ENCODE measurements at places on chromosomes 16 and 17. TPM values are rescaled to one million over a fixed set of nuclear protein-coding genes. Genes with fewer than 3 reads are reported as not detected.

GRCh38 chr17:3985846-3986245 is 21.6 kb upstream of the ATP2A3 start:
- H3K4me3 ChIP-seq = no peak overlapping the region
- no peaks in the 10 kb centered on the region for H3K36me3 ChIP-seq
- peaks cover 4% of the 10 kb centered on the region for H3K27me3 ChIP-seq
- H3K27ac ChIP-seq = peak overlapping the region; percentile 35
- H3K4me1 ChIP-seq = peaks cover 34% of the 10 kb centered on the region

DNA sequence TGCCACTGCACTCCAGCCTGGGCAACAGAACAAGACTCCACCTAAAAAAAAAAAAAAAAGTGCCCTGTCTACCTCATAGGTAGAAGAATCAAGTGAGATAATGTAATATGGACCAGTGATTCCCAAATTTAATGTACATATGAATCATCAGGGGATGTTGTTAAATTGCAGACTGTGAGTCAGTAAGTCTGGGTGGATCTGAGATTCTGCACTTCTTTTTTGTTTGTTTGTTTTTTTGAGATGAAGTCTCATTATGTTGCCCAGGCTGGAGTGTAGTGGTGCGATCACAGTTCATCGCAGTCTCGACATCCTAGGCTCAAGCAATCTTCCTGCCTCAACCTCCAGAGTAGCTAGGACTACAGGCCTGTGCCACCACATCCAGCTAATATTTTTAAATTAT is 31.6 kb downstream of the HOXB1 start:
- H3K27me3 ChIP-seq = peaks cover 32% of the 10 kb centered on the region
- no peaks in the 10 kb centered on the region for H3K36me3 ChIP-seq
- H3K27ac ChIP-seq = no peak overlapping the region
- H3K4me1 ChIP-seq = peaks cover 5% of the 10 kb centered on the region

GRCh38 chr16:11700264-11701029 is 32.2 kb downstream of the SNN start:
- no peak for DNase-seq
- H3K36me3 ChIP-seq = peaks cover 36% of the 10 kb centered on the region
- no peak overlapping the region for H3K4me3 ChIP-seq
- no peak overlapping the region for H3K27ac ChIP-seq
- no peaks in the 10 kb centered on the region for H3K4me1 ChIP-seq
- no peaks in the 10 kb centered on the region for H3K27me3 ChIP-seq

- no peak overlapping the region for H3K4me3 ChIP-seq
- no peak for DNase-seq
- H3K4me1 ChIP-seq = peaks cover 3% of the 10 kb centered on the region
- H3K27me3 ChIP-seq = no peaks in the 10 kb centered on the region
- H3K27ac ChIP-seq = no peak overlapping the region
- H3K36me3 ChIP-seq = no peaks in the 10 kb centered on the region
Observed at GRCh38 chr17:29826114-29826692, 103.8 kb downstream of the SSH2 start.

DNA sequence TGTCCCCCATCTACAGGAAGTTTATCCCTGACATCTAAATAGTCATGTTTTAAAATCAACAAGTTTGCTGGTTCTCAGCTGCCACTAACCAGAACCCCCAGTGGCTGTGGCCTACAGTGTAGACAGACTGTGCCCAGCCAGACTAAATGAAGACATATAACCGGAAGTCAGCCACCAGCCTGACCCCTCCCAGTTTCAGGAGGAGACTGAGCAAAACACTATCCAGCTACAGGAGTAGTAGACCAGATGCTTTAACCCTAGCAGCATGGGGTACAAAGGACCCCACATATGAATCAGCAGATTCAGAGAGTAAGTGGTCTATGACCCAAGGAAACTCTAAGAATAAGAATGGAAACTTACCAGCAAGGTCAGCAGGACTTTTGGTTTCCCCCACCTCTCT is 83.4 kb downstream of the HIC1 start:
- no peaks in the 10 kb centered on the region for H3K27me3 ChIP-seq
- no peak overlapping the region for H3K4me3 ChIP-seq
- H3K27ac ChIP-seq = no peak overlapping the region
- H3K4me1 ChIP-seq = peaks cover 19% of the 10 kb centered on the region
- DNase-seq = no peak

DNA sequence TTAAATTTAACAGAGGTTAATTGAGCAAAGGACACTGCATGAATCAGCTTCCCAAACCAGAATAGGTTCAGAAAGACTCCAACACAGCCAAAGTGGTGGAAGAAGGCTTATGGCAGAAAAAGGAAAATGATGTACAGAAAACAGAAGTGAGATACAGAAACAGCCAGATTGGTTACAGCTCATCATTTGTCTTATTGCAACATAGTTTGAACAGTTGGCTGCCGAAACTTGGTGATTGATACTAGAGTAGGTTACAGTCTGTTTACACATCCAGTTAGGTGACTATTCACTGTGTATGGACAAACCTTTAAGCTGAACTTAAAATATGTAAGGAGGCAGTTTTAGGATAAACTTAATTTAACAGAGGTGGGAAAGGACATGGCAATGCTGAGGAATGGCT is 18.3 kb downstream of the TMEM100 start:
- H3K36me3 ChIP-seq = no peaks in the 10 kb centered on the region
- H3K4me3 ChIP-seq = no peak overlapping the region
- H3K27me3 ChIP-seq = peaks cover 7% of the 10 kb centered on the region
- no peak overlapping the region for H3K27ac ChIP-seq

DNA sequence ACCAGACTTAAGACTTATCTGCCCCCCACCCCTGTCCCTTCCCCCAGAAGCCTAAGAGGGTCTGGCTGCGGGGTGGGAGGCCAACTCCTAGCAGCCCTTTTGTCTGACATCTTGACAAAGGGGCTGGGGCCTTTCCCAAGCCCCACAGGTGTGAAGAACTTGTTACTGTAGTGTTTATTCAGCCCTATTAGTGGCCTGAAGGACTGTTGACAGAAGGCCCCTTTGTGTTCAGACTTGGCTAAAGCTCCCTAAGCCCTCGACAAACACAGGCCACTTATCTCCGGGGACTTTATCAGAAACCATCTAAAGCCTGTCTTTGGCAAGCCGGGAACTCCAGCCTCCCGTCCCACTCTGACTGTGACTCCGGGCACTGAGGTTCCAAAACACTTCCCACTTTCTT is 129.8 kb downstream of the NTN1 start:
- H3K27ac ChIP-seq = no peak overlapping the region
- no peak overlapping the region for H3K4me3 ChIP-seq
- DNase-seq = no peak
- peaks cover 17% of the 10 kb centered on the region for H3K4me1 ChIP-seq

GRCh38 chr17:31130286-31131224 is 35.8 kb downstream of the NF1 start:
- no peak for DNase-seq
- no peak overlapping the region for H3K27ac ChIP-seq
- H3K27me3 ChIP-seq = no peaks in the 10 kb centered on the region
- H3K36me3 ChIP-seq = peaks cover 2% of the 10 kb centered on the region

Gene RHBDF2
- 4.2 TPM for total RNA-seq

DNA sequence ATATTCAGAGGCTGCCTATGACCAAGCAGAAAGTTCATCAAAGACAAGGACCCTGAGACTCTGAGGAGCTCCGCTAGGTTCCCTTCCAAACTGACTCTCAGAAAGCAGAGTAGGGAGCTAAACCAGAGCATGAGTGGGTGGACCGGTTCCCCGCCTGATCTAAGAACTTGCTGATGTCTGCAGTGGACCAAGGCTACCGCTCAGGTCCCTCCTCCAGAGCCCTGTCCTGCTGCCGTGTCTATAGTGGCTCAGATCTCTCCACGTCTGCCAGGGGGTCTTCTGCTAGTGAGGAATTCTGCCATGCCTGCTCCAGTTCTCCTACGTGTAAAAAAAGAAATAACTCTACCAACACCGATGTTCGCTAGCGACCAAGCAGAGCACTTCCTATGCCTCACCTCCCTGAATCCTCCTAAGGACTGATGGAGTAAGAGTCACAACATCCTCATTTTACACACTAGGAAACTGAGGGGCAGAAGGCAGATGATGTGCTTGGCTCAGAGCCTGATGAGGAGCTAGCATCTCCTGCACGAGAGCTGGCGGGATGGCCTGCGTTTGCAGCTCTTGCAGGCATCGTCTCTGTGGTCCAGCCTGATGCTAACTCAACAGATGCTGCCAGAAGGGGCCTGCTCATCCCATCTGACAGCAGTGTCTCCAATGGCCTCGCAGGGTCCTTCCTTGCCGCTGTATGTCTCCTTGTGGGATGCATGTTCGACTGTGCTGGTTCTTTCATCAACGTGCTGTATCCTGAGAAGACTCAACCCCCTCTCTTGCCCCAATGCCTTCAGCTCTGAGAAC is 265.5 kb downstream of the C16orf95 start:
- H3K27ac ChIP-seq = no peak overlapping the region
- H3K4me1 ChIP-seq = no peaks in the 10 kb centered on the region
- peaks cover 51% of the 10 kb centered on the region for H3K27me3 ChIP-seq
- H3K4me3 ChIP-seq = no peak overlapping the region

- no peak overlapping the region for H3K27ac ChIP-seq
- H3K27me3 ChIP-seq = peaks cover 13% of the 10 kb centered on the region
- no peak for DNase-seq
- no peak overlapping the region for H3K4me3 ChIP-seq
Observed at GRCh38 chr17:72488555-72489271, 367.9 kb downstream of the SOX9 start.

DNA sequence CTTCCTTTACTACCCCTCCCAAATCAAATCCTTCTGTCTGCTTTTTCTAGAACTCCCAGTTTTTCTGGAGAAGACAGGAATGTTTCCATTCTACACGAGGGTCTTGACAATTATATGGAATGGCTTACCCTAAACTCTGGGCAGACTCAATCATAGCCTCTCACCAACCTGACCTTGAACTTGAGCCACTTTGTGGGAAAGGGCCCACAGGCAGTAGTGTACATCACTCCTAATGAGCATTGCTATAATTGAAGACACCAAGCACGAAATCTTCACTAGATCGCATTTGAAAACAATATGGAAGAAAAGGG is 1.6 kb upstream of the HOXB13 start:
- H3K27me3 ChIP-seq = peaks cover 95% of the 10 kb centered on the region
- H3K4me3 ChIP-seq = no peak overlapping the region
- no peaks in the 10 kb centered on the region for H3K36me3 ChIP-seq
- DNase-seq = no peak

Gene EPX
- 0.09 TPM for total RNA-seq

Gene FN3K
- 4.9 TPM for total RNA-seq

Gene CD300A
- 2.5 TPM for total RNA-seq

DNA sequence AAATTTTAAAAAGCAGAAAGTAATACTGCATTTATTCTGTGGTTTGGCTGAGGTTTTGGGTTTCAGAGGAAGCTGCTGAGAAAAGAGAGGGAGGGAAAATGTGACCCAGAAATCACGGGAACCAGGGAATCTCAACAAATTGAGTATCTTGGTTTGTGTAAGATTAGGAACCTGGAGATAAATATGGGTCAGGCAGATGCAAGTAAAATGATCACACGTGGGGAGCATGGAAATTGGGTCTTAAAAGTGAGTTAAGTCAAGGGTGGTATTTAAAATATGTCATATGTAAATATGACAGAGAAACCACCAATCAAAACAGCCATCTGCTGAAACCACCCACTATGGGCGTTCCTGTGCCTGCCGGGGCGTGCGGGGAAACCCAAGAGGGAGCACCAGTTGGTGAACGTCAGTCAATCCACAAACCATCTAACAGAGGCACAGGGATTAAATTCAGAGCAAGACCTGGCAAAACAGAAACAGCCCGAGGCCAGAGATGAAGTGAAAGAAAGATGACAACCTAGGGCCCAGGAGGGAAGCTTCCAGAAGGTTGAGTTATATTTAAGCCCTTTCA is 33.4 kb downstream of the CDH13 start:
- H3K27ac ChIP-seq = peak overlapping the region; percentile 97
- no peaks in the 10 kb centered on the region for H3K27me3 ChIP-seq
- H3K4me1 ChIP-seq = peaks cover 38% of the 10 kb centered on the region
- H3K4me3 ChIP-seq = no peak overlapping the region
- peak; percentile 92 for DNase-seq

GRCh38 chr16:87973717-87974116 is 22.5 kb downstream of the BANP start:
- H3K27me3 ChIP-seq = no peaks in the 10 kb centered on the region
- no peak for DNase-seq
- H3K27ac ChIP-seq = no peak overlapping the region

DNA sequence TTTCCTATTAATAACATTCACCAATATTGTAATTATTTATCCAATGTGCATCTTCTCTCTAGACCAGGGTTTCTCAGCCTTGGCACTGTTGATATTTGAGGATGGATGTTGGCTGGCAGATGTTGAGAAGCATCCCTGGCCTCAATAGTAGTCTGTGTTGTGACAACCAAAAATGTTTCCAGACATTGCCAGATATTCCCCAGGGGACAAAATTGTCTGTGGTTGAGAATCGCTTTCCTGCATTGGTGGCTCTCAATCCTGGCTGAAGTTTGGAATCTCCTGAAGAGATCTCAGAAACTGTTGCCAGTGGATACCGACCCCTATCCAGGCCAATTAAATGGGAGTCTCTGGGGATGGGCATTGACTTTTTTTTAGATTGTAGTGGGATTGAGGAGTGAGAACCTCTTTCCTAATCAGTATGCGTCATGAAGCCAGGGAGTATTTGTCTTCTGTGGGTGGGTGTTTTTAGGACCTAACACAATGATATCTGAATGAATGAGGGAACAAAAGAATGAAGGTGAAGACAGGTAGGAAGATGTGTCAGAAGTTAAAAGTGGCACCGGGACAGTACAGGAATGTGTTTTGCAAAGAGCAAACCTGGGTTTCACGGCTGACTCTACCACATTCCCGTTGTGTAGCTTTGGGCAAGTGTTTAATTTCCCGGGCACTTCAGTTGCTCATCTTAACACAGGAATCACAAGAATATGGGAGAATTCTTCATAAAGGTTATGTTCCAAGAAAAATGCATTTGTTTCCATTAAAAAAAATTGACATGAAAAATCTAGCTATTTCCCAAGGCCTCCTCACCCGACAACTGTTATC is 24.3 kb downstream of the HSD17B2 start:
- H3K27me3 ChIP-seq = peaks cover 4% of the 10 kb centered on the region
- no peaks in the 10 kb centered on the region for H3K36me3 ChIP-seq
- no peak overlapping the region for H3K27ac ChIP-seq
- no peak overlapping the region for H3K4me3 ChIP-seq
- no peaks in the 10 kb centered on the region for H3K4me1 ChIP-seq

GRCh38 chr17:62693616-62694409 is 66.3 kb downstream of the MRC2 start:
- H3K4me1 ChIP-seq = peaks cover 18% of the 10 kb centered on the region
- H3K27me3 ChIP-seq = no peaks in the 10 kb centered on the region
- no peak overlapping the region for H3K4me3 ChIP-seq
- H3K36me3 ChIP-seq = peaks cover 20% of the 10 kb centered on the region

Gene COX6A2
- total RNA-seq = 131 TPM

- DNase-seq = peak; percentile 16
- no peaks in the 10 kb centered on the region for H3K4me1 ChIP-seq
- H3K27ac ChIP-seq = no peak overlapping the region
- no peaks in the 10 kb centered on the region for H3K27me3 ChIP-seq
- H3K4me3 ChIP-seq = no peak overlapping the region
Observed at GRCh38 chr16:62280506-62280905, 244.3 kb upstream of the CDH8 start.

- H3K27me3 ChIP-seq = peaks cover 5% of the 10 kb centered on the region
- DNase-seq = no peak
- no peak overlapping the region for H3K27ac ChIP-seq
- H3K4me3 ChIP-seq = no peak overlapping the region
- no peaks in the 10 kb centered on the region for H3K36me3 ChIP-seq
Observed at GRCh38 chr16:18975109-18975508, 8.6 kb upstream of the TMC7 start.

Gene CDH8
- 3.5 TPM for total RNA-seq

GRCh38 chr17:75623386-75623785 is 9.8 kb upstream of the SMIM5 start:
- H3K4me3 ChIP-seq = no peak overlapping the region
- H3K27me3 ChIP-seq = no peaks in the 10 kb centered on the region
- peaks cover 80% of the 10 kb centered on the region for H3K36me3 ChIP-seq
- H3K27ac ChIP-seq = no peak overlapping the region
- peaks cover 13% of the 10 kb centered on the region for H3K4me1 ChIP-seq
- no peak for DNase-seq

Measured in muscle of leg (tissue), 16 donors.